ENCODE measurements at places on chromosomes 2 and 18. TPM values are rescaled to one million over a fixed set of nuclear protein-coding genes. Genes with fewer than 3 reads are reported as not detected.

GRCh38 chr2:6562771-6563170, 302.9 kb downstream of the CMPK2 start:
- no peak for DNase-seq

GRCh38 chr2:151306621-151307020, 17.2 kb upstream of the NMI start:
- DNase-seq = no peak

DNA sequence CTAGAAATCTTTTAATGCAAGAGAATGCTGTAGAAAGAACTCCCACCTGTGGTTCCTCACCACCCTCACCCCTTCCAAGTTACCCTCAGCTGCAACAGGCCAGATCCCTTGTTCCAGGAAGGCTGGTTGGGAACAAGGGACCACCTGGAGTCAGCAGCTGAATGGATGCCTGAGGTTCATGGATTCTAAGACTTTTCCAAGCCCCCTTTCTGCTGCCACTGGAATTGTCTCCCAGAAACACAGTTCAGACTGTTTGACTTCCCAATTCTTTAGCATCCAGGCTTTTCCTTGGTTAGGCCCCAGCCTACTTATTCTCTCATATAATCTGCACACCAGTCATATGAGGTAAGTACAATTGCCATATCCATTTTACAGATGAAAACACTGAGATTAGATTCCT, 8.0 kb upstream of the ADCY3 start:
- no peak for DNase-seq

DNA sequence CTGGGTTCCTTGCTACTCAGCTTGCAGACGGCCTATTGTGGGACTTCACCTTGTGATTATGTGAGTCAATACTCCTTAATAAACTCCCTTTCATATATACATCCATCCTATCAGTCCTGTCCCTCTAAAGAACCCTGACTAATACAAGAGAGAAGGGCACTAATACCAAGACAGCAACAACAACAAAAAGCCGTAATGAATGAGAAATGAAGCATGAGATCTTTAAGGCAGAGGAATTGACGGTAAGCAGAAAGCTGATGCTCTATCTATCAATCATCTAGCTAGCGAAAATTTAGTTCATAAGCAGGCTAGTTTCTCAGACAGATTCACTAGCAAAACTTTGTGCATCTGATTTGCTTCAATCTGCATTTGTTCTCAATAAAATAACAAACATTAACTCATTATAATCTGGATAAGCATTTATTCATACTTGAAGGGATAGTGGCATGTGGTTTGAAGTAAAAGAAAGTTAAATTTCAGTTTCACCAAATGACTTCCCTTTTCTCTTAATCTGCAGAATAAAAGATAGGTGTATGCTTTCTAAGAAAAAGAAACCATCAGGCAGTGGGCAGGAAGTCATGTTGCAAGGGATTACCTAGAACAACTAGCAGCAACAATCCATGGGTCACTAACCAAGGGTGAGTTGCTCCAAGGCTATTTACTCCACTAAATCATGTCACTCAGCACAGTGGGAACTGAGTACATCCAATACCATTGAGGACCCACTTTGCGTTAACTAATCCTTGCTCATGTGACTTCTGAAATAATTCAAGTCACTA, 376.5 kb downstream of the TMEM182 start:
- DNase-seq = no peak

GRCh38 chr2:15582710-15583357, 8.8 kb upstream of the DDX1 start:
- DNase-seq = no peak

GRCh38 chr2:240919786-240920782, 13.9 kb downstream of the CROCC2 start:
- DNase-seq = peak; percentile 7

GRCh38 chr2:128549094-128549493, 230.4 kb upstream of the HS6ST1 start:
- DNase-seq = no peak

DNA sequence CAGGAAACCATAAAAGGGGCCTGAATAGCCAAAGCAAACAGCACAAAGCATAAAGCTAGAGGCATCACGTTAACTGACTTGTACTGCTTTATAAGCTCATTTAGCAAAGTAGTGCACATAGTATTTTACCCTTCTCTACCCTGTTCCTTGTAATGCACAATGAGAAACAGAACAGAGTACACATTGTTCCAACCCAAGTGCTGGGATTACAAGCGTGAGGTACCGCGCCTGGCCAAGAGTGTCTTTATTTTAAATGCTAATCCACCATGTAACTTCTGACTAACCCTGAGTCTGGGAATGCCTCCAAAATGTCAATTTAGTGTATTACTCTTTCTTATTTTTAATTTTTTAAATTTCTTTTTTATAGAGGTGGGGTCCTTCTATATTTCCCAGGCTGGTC, 46.4 kb upstream of the STON1 start:
- DNase-seq = no peak

DNA sequence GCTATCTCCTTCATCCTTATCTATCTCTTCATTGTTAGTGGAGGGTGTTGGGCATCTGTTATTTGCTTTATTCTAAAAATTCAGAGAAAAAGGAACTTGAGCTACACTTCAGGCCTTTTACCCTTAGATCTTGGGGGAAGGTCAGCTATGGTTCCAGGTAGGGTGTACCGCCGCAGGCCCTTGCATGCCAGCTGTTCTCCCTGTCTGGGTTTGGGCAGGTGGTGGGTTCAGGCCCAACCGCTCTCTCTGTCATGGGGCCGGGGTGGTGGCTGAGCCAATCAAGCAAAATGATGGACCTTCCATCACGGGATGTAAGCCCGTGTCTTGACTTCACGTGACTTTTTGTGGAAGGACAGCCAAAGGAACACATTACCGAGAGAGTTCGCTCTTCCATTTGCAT, 231.1 kb downstream of the LDLRAD4 start:
- DNase-seq = no peak

DNA sequence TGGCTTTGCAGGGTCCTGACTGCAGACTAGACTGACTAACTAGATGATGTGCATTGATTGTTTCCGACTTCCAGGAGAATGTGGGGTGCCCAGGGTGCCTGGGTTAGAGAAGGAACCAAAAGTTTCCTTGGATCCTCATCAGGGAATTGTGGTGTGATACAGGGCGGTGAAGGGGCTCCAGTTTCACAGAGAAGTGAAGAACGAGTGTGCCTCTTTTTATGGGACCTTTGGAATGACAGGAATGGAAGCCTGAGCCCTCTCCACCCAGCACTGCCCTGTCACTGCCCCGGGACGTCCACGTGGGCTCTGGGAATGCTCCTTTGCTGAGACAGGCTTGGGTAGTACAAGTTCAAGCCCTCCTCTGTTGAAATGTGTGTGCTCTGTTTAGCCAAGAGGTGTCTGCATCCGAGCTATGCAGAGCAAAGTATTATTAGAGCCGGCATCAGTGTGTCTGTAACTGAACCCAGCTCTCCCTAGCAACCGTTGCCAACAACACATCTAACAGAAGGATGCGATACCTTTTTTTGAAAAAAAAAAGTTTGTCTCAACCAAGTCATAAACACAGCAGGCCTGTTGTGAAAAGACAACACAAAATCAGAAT, 183.6 kb downstream of the SMAD7 start:
- DNase-seq = no peak

- DNase-seq = no peak
Observed at GRCh38 chr2:119474371-119475224, 42.9 kb downstream of the TMEM37 start.

- DNase-seq = no peak
Observed at GRCh38 chr2:62787386-62787785, 81.9 kb downstream of the EHBP1 start.

DNA sequence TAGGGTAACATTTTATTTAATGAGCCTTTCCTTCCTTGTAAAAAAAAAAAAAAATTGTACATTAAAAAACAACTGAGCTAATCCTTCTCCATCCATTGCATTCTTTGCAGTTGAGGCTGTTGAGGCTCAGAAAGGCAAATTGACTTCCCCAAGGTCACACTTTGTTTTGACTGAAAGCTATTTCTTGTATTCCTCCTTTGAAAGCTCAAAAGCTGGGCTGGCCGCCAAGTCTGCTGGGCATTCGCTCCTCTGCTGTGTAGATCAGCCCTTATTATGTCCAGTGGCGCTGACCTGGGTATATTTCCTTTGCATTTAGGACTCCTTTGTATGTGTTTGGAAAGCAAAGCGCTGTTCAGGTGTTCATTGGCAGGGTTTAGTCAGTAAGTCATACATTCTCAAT, 44.0 kb downstream of the SGPP2 start:
- DNase-seq = no peak

GRCh38 chr2:79447463-79447862, 65.4 kb upstream of the CTNNA2 start:
- no peak for DNase-seq

DNA sequence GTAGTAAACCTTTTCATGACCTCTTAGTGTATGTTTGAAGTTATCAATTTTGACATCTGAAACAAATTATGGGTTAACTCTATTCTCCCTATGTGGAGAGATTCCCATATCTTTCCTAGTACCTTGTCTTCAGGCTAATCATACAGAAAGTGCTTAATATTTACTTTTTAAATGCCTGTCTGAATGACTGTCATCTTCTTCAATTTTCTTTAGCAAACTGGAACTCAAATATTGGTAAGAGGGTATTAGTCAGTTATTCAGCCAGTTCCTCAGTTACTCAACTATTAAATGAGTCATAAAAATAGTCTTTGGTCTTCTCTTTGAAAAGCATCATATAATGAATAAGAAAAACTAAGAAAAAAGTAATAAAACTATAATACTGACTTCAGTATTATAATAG, 1038.0 kb upstream of the PIK3C3 start:
- no peak for DNase-seq

DNA sequence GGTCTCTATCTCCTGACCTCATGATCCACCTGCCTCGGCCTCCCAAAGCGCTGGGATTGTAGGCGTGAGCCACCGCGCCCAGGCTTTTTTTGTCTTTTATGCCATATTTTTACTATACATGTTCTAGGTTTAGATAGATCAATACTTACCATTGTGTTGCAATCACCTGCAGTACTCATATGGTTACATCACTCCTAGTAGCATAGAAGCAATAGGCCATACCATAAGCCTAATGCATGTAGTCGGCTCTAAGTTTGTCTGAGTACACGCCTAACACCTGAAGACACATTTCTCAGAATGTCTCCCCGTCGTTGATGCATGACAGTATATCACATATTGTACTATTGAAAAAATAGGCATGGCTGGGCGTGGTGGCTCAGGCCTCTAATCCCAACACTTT, 27.1 kb upstream of the TGIF1 start:
- DNase-seq = no peak

DNA sequence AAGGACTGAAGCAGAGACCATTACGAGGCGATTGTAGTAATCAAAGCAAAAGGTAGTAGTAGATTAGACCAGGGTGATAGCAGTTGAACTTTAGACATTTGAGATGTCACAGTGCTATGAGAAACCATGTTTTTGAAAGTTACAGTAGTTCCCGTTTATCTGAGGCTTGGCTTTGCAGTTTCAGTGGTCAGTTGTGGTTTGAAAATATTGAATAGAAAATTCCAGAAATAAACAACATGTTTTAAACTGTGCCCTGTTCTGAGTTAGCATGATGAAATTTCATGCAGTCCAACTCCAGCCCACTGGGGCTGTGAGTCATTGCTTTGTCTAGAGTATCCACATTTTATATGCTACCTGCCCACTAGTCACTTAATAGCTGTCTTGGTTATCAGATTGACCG, 47.5 kb downstream of the ZNF638 start:
- no peak for DNase-seq

DNA sequence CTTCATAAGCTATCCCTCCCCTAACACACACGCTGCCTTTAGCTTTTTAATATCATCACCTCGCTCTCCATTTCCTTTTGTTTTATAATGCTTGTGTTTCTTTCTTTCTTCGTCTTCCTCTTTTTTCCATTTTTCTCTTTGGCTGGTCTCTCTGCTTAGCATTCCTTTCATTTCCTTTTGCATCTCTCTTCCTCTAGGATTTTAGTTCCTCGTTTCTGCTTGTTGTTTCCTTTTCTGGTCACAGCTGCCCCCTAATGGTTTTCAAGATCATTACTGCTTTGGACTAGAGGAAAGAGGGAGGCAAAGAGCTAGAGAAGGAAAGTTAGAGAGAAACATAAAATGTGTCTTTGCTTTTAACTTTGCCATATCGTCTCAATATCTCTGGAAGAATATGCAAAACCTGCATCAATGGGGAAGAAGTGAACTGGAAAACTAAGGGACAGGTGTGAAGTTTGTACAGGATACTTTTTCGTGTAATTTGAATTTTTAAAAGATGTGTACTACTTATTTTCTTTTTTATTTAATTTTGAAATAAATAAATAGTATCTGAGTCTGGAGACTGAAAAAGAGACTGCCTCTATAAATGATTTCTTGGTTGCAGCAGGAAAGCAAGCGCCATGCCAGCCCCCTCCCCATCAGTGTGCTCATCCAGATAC, 6.3 kb upstream of the NRP2 start:
- DNase-seq = peak; percentile 37

DNA sequence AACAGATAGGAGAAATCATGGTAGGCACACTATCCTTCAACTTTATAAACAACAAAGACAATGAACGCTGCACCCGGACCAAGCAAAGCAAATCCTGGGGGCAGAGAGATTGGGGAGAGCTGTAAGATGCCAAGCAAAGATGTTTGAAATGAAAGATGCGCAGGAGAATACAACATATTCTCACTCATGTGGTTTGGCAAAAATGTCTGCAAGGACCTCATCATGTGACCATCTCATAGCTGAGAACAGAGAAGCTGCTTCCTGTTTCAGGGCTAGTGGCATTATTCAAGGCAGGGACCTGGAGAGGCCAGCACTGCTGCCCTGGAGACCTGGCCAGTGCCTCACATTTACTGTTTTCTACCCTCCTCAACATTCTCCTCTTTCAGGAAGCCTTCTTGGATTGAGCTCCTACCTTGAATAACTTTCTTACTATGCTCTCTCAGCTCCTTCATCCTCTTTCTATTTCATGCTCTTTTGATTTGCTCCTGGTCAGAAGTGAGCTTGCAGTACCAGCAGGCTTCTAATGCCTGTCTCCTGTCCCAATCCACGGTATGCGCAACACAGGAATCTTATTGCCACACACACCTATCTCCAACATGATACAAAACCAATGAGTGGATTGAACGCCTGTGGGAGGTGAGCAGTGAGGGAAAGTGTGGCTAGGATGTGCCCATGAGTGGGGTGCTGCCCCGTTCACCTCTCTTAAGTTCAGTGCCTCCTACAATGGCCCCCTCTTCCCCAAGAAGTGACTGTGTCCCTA, 133.0 kb downstream of the CELF4 start:
- no peak for DNase-seq

The SLC4A5 gene
- 4.2 TPM for total RNA-seq

The TEX44 gene
- total RNA-seq = not detected

The PSMD14 gene
- 52.6 TPM for total RNA-seq

The TNFAIP6 gene
- not detected for total RNA-seq

The LPIN2 gene
- total RNA-seq = 26.1 TPM

The SEPTIN2 gene
- total RNA-seq = 487 TPM

The EVX2 gene
- total RNA-seq = not detected

The MAL gene
- not detected for total RNA-seq

The ATP6V1C2 gene
- total RNA-seq = not detected

The TCF7L1 gene
- total RNA-seq = 83.8 TPM

The TMEM169 gene
- total RNA-seq = 3.2 TPM

The PPP1R1C gene
- total RNA-seq = 0.97 TPM

The CCT4 gene
- total RNA-seq = 200 TPM

The PLCD4 gene
- total RNA-seq = 90.2 TPM

The FARP2 gene
- 19.1 TPM for total RNA-seq

All from endothelial cell (in vitro differentiated cells).